ENCODE measurements at places on chromosomes 12 and 14.

GRCh38 chr14:101078892-101079221 is 175.3 kb upstream of the RTL1 start:
- H3K4me3 ChIP-seq, result no peak overlapping the region
- no peak for DNase-seq
- peaks cover 71% of the 10 kb centered on the region for H3K27me3 ChIP-seq
- no peaks in the 10 kb centered on the region for H3K4me1 ChIP-seq
- H3K36me3 ChIP-seq, result no peaks in the 10 kb centered on the region

- no peaks in the 10 kb centered on the region for H3K27me3 ChIP-seq
- H3K27ac ChIP-seq, result no peak overlapping the region
- no peak overlapping the region for H3K4me3 ChIP-seq
- DNase-seq, result no peak
- no peaks in the 10 kb centered on the region for H3K36me3 ChIP-seq
- no peaks in the 10 kb centered on the region for H3K4me1 ChIP-seq
These were observed 200.3 kb downstream of the KTN1 start for GRCh38 chr14:55780156-55780946.

DNA sequence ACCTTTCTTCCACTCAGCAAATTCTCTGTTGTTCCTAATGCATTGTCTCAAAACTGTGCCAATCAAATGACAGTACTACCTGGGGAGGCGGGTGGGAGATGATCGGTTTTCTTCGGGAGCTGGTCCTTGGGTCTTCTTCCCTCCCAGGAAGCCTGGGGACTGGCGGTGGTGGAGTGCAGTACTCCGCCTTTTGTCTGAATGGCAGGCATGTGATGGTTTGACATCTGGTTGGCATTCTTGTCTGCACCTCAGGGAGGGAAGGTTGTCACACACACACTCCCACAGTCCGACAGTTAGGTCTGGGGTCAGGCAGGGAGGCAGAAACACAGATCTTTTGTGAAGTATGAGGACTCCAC is 114.8 kb downstream of the SNAPC1 start:
- no peak overlapping the region for H3K4me3 ChIP-seq
- DNase-seq, result no peak
- no peak overlapping the region for H3K27ac ChIP-seq
- no peaks in the 10 kb centered on the region for H3K36me3 ChIP-seq

- no peak for DNase-seq
- H3K36me3 ChIP-seq, result no peaks in the 10 kb centered on the region
- no peak overlapping the region for H3K4me3 ChIP-seq
These were observed 88.3 kb downstream of the DICER1 start for GRCh38 chr14:95069018-95069417.

DNA sequence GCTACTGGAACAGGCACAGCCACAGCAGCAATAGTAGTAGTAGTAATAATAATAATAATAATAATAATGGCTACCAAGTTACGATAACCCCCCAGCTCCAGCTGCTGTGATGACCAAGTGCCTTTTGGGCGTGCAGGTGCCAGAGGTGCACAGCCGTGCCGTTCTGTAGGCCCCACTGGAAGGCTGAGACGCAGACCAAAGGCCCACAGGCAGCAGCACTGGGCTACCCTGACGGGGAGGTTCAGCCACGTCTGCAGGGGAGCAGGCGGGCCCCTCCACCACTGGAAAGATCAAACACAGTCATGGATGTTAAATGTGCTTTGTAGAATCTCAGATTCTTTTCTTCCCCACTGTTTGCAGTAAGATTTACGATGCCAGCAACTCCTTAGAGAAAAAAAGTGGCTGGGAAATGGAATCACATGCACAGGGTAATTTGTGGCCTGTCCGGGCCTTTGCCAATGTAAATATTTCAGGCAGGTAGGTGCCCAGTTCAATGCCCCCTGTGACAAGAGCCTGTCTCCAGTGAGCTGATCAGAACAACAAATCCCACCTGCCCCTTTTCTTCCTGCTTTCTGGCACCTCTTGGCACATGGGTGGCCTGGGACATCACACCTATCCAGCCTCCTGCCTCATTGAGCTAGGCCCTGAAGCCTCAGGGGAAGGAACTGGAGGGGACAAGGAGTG is 32.6 kb downstream of the CCDC85C start:
- H3K4me1 ChIP-seq, result peaks cover 54% of the 10 kb centered on the region
- no peak for DNase-seq
- no peaks in the 10 kb centered on the region for H3K36me3 ChIP-seq
- H3K27ac ChIP-seq, result no peak overlapping the region

DNA sequence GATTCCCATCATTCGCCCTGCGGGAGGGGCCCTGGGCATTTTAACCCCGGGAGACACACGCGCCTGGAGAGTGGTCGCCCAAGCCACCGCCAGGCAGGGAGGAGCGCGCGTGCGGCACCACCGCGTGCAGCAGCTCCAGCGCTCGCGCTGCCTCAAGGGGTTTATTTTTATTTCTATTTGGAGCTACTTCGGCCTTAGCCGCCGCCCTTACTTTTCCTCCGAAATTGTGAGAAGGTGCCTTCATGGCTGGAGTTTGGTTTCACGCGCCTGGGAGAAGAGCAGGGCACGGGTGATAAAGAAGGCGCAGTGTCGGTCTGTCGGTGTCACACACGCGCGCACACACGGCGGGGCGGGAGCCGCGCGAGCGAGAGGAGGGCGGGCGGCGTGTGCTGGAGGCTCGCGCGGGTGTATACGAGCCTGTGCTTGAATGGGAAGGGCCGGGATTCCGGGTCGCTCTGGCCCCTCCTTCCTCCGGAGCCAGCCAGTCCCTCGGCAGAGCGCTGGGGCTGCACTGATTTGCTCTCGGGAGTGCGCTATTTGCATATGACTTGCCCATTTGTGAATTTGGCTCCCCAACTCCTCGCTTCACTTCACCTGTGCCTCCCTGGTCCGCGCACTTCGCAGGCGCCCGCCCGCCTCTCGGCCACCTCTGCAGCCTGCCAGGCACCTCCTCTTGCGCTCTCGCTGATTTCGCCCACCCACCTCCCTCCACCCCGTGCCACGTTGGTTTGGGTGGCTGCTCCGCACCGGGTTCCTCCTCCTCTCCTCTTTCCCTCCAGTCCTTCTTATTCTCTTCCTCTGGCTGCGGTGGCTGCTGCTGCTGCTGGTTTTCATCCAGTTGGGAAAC is 932.3 kb downstream of the DIO2 start:
- no peaks in the 10 kb centered on the region for H3K36me3 ChIP-seq
- peaks cover 56% of the 10 kb centered on the region for H3K27me3 ChIP-seq
- DNase-seq, result peak; percentile 60
- peaks cover 5% of the 10 kb centered on the region for H3K4me1 ChIP-seq
- peak overlapping the region; percentile 48 for H3K4me3 ChIP-seq

DNA sequence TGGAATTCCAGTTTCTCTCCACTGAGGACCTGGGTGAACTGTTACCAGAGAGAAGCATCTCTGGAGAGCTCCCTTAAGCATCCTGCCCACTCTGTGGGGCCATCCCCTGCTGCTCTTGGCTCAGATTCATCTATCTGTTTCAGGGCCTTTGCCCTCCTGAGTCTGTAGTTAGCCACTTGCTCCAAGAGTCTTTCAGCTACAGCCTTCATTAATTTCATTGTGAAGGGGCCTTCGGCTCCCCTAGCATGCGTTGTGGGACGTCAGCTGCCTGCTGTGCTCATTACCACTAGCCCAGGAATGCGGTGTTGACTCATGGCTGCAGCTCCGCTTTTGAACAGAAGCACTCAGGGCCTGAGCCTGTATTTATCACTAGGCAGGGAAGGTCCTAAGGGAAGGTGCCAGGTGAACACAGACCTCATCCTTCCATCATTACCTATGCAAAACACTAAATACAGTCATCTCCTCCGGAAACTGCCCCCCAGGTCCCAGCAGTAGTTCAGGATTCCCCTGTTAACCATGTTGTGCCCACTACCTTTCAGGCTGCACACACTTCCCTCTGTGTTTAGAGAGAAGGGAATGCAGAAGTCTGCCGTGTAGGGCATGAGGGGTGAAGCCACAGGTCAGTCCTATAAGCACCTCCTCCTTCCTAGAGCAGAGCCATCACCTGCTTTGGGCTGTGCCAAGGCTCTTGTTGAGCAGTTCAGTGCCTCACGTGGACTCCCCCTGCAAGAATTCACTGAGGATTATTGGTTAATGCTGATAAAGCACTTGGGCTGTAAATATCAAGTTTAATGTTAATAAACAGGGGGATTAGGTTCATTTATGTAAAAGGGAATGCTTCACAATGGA is 191.4 kb downstream of the CACNA1C start:
- no peaks in the 10 kb centered on the region for H3K27me3 ChIP-seq
- no peaks in the 10 kb centered on the region for H3K4me1 ChIP-seq
- no peaks in the 10 kb centered on the region for H3K36me3 ChIP-seq
- no peak for DNase-seq

DNA sequence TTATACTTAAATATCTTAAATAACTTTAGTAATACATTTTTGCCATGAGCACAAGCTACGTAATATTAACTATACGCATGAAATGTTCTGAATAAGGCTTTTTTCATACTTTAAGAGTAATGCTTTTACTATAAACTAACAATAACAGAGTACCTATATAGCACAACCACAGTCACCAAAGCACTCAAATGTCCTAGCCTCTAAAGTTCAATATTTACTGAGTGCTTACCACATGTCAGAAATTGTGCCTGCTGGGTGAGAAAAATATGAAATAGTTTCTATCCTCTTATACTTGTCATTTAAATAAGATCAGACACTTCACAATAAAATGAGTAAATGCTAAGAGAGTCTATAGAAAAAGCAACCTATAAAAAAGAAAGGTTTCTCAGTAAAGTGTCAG is 83.1 kb downstream of the SH2B3 start:
- DNase-seq, result no peak
- H3K4me3 ChIP-seq, result no peak overlapping the region
- H3K27ac ChIP-seq, result no peak overlapping the region

DNA sequence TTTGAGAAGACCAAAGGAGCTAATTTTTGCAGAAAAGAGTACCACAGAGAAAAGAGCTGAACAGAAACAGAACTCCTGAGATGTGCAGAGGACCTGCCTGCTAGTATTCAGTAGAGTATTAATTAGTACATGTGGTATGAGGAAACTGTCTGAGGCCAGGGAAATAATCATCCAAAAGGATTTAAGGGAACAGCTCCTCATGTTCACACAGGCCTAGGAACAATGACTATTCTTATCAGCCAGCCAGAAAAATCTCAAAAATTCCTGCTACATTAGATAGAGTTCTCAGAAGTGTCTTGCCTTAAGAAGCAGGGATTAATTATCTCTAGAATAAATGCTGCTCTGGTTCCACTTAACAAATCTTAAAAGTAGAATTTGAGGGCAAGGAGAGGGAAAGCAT is 36.4 kb downstream of the PKP2 start:
- no peak overlapping the region for H3K27ac ChIP-seq
- DNase-seq, result no peak
- H3K4me3 ChIP-seq, result no peak overlapping the region
- H3K36me3 ChIP-seq, result no peaks in the 10 kb centered on the region
- no peaks in the 10 kb centered on the region for H3K27me3 ChIP-seq

GRCh38 chr14:88940671-88941070 is 116.2 kb downstream of the TTC8 start:
- peaks cover 4% of the 10 kb centered on the region for H3K27me3 ChIP-seq
- no peak overlapping the region for H3K4me3 ChIP-seq
- no peak for DNase-seq
- H3K36me3 ChIP-seq, result no peaks in the 10 kb centered on the region

- H3K27me3 ChIP-seq, result no peaks in the 10 kb centered on the region
- H3K4me1 ChIP-seq, result peaks cover 11% of the 10 kb centered on the region
- DNase-seq, result peak; percentile 67
- no peaks in the 10 kb centered on the region for H3K36me3 ChIP-seq
- no peak overlapping the region for H3K4me3 ChIP-seq
These were observed 26.0 kb downstream of the MAPK1IP1L start for GRCh38 chr14:55077170-55078151.

DNA sequence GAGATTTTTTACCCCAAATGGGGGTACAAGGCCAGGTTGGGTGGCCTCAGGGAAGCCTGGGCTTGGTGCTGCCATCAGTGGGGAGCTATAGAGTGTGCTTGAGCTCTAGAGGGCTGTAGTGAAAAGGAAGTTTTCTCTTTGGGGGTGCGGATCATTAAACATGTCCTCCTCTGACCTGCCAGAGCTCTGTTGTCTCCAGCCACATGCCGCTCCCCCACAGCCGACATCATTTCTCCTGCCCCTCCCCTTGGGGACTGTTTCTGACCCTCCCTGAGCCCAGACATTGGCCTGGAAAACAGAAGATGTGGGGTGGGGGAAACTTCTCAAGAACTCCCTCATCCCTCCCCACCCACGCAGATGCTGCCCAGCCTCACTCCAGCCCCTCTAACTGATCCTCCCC is 25.3 kb downstream of the DTX1 start:
- H3K4me3 ChIP-seq, result no peak overlapping the region
- no peak for DNase-seq
- no peak overlapping the region for H3K27ac ChIP-seq
- no peaks in the 10 kb centered on the region for H3K36me3 ChIP-seq
- H3K4me1 ChIP-seq, result no peaks in the 10 kb centered on the region
- H3K27me3 ChIP-seq, result peaks cover 68% of the 10 kb centered on the region

GRCh38 chr14:103718572-103718971 is 3.0 kb downstream of the ZFYVE21 start:
- H3K27ac ChIP-seq, result no peak overlapping the region
- no peaks in the 10 kb centered on the region for H3K36me3 ChIP-seq
- peak; percentile 61 for DNase-seq
- peaks cover 33% of the 10 kb centered on the region for H3K4me1 ChIP-seq
- no peaks in the 10 kb centered on the region for H3K27me3 ChIP-seq
- no peak overlapping the region for H3K4me3 ChIP-seq

DNA sequence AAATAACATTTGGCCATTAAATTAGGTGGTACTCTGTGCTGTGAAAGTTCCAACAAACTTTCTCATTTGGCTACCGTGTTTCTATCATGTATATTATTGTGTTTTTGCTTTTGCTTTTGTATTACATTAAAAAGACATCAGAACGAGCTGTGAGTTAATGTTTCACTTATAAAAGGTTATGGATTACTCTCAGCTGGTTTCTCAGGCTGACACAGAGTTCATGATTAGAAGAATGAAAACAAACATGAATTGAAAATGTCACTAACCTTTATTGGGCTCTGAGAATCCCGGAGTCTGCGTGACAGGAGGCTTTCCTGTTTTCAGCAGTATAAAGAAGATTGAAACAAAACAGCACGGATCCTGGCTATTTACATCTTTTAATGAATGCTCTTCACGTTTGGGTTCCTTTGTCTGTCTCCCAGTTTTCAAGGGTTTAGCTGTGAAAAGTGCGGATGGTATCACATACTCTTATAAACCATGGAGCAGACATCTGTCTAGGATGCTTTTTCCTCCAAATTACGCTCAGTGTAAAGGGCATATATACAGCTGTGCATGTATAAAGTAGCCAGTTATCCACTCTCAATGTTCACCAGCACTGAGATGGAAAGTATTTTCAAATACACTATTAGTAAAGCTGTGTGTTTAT is 153.6 kb downstream of the PTCSC3 start:
- H3K36me3 ChIP-seq, result no peaks in the 10 kb centered on the region
- H3K27me3 ChIP-seq, result no peaks in the 10 kb centered on the region
- no peak overlapping the region for H3K4me3 ChIP-seq
- H3K4me1 ChIP-seq, result no peaks in the 10 kb centered on the region
- no peak for DNase-seq
